ENCODE measurements at places on chromosomes 16 and 17.

DNA sequence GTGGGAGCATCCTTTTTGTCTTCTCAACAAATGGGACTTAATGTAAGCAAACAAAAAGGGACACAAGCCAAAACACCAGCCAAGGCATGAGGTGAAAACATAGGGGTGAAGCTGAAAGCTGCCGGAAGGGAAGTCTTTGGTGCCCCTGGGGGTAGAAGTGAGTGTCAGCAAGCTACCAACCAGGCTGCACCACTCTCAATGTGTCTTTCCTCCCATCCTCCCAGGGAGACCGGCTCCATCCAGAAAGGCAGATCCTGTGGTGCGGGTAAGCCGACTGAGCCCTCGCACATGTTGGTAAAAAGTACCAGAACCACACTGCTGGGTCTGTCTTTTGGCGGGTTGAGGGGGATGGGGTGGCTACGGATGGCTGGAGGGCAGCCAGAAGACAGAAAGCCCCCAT, 52.0 kb upstream of the SREBF1 start:
- no peak for DNase-seq

DNA sequence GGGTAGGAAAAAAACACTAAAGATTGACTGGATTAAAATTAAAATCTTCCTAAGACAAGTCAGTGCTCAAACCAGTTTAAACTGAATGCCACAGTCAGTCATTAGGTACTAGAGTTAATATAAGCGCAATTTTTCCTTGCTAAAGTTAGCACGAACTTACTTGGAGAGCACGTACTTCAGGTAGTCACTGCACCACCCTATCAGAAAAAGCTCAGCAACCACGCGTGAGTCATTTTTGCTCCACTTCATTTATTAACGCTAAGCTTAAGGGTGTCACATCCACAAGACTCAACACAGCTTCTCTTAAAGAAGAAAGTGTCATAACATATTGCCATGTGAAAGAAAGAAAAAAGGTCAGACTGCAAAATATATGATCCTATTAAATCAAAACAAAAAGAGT, 53.1 kb downstream of the TEX2 start:
- no peak for DNase-seq

GRCh38 chr17:82055023-82055964, 3.6 kb downstream of the GPS1 start:
- DNase-seq, result no peak

DNA sequence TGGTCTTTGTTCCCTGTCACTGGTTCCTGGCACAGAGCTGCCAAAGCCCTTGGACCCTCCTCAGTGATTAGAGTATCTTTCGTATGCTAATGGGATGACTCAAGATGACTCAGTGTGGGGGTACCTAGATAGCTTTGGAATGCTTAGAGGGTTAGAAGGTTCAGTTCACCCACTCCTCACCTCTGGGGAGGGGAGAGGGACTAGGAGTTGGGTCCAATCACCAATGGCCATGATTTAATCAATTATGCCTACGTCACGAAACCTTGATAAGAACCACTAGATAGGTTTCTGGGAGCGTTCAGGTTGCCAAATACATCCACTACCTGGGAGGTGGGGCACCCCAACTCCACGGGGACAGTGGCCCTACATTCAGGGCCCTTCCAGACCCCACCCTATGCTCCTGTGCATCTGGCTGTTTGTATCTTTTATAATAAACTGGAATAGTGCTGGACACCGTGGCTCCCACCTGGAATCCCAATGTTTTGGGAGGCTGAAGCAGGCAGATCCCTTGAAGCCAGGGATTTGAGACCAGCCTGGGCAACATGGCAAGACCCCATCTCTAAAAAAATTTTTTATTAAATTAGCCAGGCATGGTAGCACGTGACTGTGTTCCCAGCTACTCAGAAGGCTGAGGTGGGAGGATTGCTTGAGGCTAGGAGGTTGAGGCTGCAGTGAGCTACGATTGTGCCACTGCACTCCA, 29.2 kb upstream of the LITAF start:
- DNase-seq, result no peak

- no peak for DNase-seq
Observed at GRCh38 chr17:42438600-42439567, 15.8 kb upstream of the CAVIN1 start.

DNA sequence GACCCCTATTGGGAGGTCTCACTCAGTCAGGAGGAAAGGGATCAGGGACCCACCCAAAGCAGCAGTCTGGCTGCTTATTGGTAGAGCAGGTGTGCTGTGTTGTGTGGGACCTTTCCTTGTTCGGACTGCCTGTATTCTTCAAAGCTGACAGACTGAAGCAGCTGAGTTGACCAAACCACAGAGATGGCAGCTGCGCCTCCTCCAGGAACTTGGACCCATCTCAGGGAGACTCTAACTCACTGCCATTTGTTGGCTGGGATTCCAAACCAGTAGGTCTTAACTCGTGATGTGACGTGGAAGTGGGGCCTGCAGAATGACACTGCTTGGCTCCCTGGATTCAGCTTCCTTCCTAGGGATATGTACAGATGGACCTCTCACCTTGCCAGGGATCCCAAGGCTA, 9.6 kb upstream of the UQCRC2 start:
- DNase-seq, result no peak

GRCh38 chr16:84124257-84125073, 7.7 kb upstream of the MBTPS1 start:
- DNase-seq, result no peak

- DNase-seq, result no peak
Observed at GRCh38 chr17:36616061-36617029, 15.0 kb downstream of the MRM1 start.

DNA sequence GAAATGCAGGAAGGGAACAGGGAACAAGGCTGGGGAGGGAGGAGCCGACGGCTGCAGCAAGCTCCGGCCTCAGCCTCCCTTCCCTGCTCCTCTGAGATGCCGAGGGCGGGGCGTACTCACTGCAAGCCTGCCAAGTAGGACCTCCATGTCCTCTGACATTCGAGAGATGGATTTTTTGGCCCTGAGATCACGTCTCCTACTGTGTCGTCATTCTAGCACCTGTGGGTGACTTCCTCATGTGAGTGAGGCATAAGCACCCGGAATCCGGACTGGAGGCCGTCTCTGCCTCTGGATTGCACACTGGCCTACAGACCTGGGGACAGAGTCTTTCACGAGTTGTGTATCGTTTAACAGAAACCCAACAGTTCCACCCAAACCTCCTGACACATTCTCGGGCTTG, 14.5 kb downstream of the MRM3 start:
- DNase-seq, result no peak

GRCh38 chr16:23771027-23771426, 16.2 kb downstream of the CHP2 start:
- no peak for DNase-seq

GRCh38 chr16:87380881-87381280, 2.7 kb downstream of the FBXO31 start:
- no peak for DNase-seq

GRCh38 chr16:67394155-67395104, 1.1 kb upstream of the TPPP3 start:
- no peak for DNase-seq

DNA sequence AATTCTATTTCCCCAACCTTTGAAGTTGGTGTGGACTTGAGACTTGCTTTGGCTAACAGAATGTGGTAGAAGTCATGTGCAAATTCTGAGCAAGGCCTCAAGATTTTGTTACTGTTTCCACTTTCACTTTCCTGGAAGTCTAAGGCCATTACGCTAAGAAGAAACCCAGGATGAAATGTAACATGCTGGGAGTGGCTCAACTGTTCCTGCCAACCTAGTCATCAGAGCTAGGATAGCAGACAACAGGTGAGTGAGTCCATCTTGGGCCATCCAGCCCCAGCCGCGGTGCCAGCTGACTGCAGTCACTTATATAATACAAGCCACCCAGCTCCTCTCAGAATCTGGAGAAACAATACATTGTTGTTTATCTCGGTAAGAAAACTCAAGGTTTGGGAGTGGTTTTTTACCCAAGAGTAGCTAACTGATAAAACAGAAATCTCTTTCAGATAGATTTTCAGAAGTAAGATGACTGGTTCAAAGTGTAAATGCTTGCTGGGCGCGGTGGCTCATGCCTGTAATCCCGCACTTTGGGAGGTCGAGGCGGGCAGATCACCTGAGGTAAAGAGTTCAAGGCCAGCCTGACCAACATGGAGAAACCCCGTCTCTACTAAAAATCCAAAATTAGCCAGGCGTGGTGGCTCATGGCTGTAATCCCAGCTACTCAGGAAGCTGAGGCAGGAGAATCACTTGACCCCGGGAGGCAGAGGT, 10.7 kb upstream of the STX4 start:
- no peak for DNase-seq

DNA sequence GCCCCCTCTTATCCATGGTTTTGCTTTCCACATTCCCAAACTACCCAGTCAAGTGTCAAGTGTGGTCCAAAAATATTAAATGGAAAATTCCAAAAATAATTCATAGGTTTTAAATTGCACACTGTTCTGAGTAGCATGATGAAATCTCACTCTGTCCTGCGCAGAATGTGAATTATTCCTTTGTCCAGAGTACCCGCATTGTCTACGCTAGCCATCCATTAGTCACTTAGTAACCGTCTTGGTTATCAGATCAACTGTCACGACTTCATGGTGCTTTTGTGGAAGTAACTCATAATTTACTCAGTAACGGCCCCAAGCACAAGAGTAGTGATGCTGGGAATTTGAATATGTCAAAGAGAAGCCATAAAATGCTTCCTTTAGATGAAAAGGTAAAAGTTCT, 94.9 kb downstream of the SLC39A11 start:
- DNase-seq, result no peak

DNA sequence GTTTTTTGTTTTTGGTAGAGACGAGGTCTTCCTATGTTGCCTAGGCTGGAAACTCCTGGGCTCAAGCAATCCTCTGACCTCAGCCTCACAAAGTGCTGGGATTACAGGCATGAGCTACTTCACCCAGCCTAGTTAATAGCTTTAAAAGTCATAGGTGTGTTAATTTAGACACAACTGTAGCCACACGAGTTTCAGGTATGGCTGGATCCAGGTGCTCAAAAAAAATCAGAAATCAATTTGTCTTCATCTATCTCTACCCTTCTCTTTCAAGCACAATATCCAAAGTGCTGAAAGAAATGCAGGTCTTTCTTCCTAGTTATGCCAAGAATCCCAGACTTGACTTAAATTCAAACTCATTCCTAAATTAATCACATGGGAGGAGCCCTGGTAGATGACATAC, 23.9 kb upstream of the C16orf87 start:
- no peak for DNase-seq

GRCh38 chr17:62714016-62714777, 86.7 kb downstream of the MRC2 start:
- DNase-seq, result no peak

DNA sequence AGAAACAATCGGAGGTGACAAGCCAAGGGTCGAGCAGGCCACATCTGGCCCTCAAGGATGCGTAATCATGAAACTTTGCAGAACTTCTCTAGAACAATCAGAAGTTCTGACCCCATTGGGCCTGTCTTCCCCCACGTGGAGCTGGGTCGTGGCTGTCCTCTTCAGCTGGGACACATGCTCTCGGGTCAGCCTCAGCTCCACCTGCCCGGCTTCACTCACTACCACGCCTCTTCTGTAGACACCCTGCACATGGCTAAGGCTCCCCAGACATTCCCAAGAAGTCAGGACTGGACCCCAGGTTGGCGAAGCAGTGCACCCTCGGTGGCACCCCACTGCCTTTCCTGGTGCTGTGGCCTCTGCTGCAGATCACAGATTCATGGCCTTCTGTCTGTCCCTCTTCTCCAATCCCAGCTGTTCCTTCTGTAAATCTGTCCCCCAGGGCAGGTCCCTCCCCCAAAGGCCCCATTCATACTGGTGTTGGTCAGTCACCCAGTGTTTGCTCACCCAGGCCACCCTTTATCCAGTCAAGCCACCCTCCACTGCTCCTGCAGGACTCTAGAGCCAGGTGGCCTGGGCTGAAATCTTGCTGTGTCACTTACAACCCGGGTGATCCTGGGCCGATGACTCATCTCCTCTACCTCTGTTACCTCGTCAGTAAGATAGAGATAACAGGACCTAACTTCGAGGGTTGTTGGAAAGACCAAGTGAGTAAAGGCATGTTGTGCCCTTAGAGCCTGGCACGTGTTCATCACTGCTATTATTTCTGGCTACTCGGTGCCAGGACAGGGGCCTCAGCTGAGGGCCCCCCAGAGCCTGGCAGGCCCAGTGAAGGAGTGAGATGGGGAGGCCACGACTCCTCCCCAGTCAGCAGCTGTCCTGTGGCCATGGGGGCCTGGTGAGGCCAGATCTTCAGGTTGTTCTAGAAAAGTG, 1.4 kb upstream of the SLC5A11 start:
- DNase-seq, result no peak

GRCh38 chr16:57756424-57757325, 21.1 kb downstream of the KATNB1 start:
- no peak for DNase-seq
